ENCODE measurements at places on chromosomes 16 and 17. TPM values are rescaled to one million over a fixed set of nuclear protein-coding genes. Genes with fewer than 3 reads are reported as not detected.
A peak's percentile ranks its signal among the peaks of the same experiment; 100 is the strongest.

Gene GSDMA
- total RNA-seq: not detected

DNA sequence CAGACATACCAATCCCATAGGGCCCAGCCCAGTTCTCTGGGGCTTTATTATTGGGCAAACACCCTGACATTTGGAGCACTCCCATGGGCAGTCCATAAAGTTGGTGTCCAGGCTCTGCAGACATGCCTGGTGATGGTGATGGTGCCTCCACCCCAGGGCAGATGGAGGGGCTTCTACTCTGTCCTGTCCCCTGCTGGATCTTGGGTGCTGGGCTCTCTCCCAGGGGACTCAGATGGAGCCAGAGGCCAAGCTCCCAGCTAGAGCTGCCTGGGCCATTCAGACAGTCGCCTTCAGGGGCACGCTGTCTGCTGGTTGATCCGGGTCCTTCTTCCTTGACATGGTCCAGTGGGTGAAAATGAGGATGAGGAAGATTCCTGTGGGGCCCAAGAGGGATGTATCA lies 10.6 kb downstream of the CDH16 start:
- no peak overlapping the region for H3K4me3 ChIP-seq
- no peaks in the 10 kb centered on the region for H3K27me3 ChIP-seq
- H3K27ac ChIP-seq: no peak overlapping the region
- no peaks in the 10 kb centered on the region for H3K36me3 ChIP-seq

Gene LRRC37A
- total RNA-seq: 0.67 TPM

DNA sequence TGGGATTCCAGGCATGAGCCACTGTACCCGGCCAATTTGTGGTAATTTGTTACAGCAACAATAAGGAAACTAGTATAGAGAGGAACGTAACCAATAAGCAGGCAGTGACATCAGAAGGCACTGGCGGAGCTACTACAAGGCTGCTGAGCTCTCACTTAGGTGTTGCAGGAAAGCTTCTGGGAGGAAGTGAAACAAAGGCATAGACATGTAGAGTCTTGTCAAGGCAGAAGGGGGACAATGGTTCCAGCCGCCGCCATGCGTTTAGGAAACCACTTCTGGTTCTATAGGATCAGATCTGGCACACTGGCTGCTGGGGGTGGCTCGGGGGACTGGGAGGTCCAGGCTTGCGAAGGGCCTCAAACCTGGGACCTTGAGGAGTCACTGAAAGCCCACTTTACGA lies 9.4 kb upstream of the CPSF4L start:
- no peak overlapping the region for H3K27ac ChIP-seq
- peaks cover 79% of the 10 kb centered on the region for H3K4me1 ChIP-seq
- DNase-seq: no peak
- no peak overlapping the region for H3K4me3 ChIP-seq
- no peaks in the 10 kb centered on the region for H3K36me3 ChIP-seq

DNA sequence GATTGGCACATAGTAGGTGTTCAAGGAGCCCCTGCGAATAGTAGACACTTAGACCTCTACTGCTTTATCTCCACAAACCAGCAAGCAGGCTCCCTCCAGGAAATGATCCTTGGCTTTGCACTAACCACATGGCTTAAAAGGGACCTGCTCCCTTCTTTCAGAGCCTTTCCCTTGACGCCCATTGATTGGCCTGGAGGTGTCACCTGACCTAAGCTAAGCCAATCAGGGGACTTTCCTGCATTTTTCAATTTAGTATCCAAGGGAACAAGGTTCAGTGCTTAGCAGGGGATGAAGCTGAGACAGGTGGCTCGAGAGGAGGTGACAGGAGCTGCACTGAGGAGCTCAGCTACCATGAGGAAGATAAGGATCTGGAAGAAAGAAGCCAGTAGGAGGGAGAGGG lies 52.8 kb downstream of the CLEC19A start:
- H3K36me3 ChIP-seq: no peaks in the 10 kb centered on the region
- H3K4me1 ChIP-seq: no peaks in the 10 kb centered on the region
- H3K27me3 ChIP-seq: peaks cover 2% of the 10 kb centered on the region
- no peak overlapping the region for H3K4me3 ChIP-seq
- H3K27ac ChIP-seq: no peak overlapping the region

Gene RCVRN
- total RNA-seq: not detected

Gene SULT1A4
- total RNA-seq: 151 TPM

DNA sequence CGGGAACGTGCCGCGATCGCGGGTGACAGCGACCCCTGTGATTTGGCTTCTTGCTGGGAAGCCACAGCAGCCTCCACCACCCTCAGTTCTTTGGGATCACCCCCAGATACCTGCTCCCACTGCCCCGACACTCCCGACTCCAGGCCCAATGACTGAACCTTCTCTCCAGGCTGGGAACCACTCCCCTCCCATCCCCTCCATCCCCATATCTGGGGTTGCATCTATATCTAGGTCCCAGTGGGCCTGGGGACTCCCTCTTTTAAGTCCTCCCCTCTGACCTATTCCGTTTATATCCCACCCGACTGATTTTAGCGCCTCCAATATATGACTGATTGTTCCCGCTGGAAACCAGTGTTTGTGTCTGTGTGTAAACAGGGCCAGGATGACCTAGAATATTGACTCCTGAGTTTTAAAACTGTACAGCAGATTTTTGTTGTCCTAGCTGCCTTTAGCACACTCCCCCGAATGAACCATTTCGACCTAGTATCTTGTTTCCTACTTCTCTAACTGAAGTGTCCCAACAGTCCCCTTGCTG lies 667 bp downstream of the PSMD3 start:
- DNase-seq: no peak
- H3K27ac ChIP-seq: peak overlapping the region; percentile 82
- peak overlapping the region; percentile 92 for H3K4me3 ChIP-seq
- peaks cover 6% of the 10 kb centered on the region for H3K27me3 ChIP-seq

- no peak overlapping the region for H3K4me3 ChIP-seq
- H3K27me3 ChIP-seq: peaks cover 8% of the 10 kb centered on the region
- no peaks in the 10 kb centered on the region for H3K4me1 ChIP-seq
- no peak for DNase-seq
Observed at GRCh38 chr16:5509336-5509735, 411.7 kb upstream of the EEF2KMT start.
